ENCODE measurements at places on chromosomes 13 and 19.

DNA sequence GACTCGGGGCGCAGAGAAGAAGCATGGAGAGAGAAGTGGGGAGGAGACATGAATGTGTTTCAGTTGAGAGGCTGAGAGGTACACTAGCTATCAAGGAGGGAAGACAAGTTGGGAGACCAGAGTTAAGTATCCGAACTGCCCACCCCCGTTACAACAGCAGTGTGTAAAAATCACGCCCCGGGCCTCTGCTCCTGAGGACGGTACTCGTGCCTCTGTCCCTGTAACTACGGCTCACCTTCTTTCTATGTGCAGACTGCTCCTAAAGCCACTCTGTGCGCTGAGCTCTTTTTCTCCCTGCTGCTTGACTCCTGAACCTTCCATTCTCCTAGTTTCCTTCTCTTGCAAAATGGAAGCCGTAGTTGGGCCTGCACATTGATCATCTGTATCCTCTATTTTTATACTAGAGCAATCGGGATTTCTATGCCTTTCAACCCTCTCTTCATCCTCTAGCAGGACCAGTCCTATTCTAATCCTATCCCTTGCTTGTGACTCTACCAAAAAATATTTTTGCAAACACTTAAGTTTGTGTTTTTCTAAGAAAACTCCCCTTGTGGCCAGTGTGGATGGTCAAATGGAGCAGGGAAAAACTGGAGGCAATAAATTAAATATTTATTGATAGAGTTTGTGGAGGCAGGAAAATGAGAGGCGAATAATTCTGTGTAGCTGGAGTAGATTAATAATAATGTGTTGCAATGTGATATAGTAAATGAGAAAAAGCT, 569 bp downstream of the POLR1D start:
- peak overlapping the region; percentile 23 for H3K27ac ChIP-seq
- H3K4me1 ChIP-seq: peaks cover 53% of the 10 kb centered on the region
- H3K27me3 ChIP-seq: peaks cover 2% of the 10 kb centered on the region
- peak overlapping the region; percentile 95 for H3K4me3 ChIP-seq
- no peak for DNase-seq
- H3K36me3 ChIP-seq: peaks cover 47% of the 10 kb centered on the region

DNA sequence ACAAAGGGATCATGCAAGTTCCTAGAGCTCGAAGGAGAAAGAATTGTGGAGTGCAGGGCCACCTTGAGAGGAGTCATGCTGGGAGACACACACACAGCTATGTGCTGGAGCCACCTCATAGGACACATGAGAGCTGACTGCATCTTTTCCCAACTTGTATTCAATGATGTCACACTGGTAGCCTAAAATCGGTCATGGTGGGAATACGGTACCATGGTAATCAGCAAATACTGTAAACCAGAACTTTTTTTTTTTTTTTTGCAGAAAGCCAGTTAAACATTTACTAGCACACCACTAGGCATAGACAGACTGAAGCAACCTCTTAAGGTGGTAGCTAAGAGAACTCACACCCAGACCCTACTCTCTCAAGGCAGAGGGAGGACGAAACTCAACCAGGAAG, 47.0 kb upstream of the INTS6 start:
- no peak for DNase-seq
- H3K4me3 ChIP-seq: no peak overlapping the region
- peaks cover 6% of the 10 kb centered on the region for H3K27me3 ChIP-seq
- H3K27ac ChIP-seq: no peak overlapping the region

GRCh38 chr13:95677564-95678266, 776 bp downstream of the DNAJC3 start:
- peaks cover 41% of the 10 kb centered on the region for H3K36me3 ChIP-seq
- peak overlapping the region; percentile 99 for H3K4me3 ChIP-seq
- peaks cover 7% of the 10 kb centered on the region for H3K27me3 ChIP-seq
- H3K27ac ChIP-seq: peak overlapping the region; percentile 90
- peaks cover 52% of the 10 kb centered on the region for H3K4me1 ChIP-seq
- DNase-seq: no peak

- H3K4me3 ChIP-seq: no peak overlapping the region
- no peaks in the 10 kb centered on the region for H3K27me3 ChIP-seq
- no peaks in the 10 kb centered on the region for H3K36me3 ChIP-seq
- no peak for DNase-seq
Measured at GRCh38 chr19:41930926-41931592, 2.8 kb upstream of the ERFL start.

DNA sequence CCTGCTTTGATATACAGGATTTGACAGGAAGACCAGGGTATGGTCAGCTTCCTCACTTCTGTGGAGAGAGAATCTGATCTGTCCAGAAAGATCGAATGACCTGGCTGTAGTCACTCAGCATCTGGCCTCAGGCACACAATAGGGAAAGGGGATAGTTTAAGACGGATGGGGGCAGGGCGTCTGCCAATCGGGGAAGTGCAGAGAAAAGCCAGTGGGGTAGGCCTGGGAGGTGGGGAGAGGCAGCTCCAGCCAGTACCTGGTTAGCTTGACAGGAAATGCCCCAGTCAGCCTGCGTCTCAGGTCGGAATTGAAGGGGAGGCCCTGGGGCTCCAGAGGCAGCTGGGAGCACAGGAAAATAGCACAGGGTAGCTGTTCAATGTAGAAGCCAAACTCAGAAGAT, 12.4 kb downstream of the ZNF444 start:
- H3K27me3 ChIP-seq: no peaks in the 10 kb centered on the region
- peak overlapping the region; percentile 92 for H3K27ac ChIP-seq
- peak; percentile 58 for DNase-seq
- peaks cover 77% of the 10 kb centered on the region for H3K36me3 ChIP-seq
- peak overlapping the region; percentile 56 for H3K4me3 ChIP-seq
- H3K4me1 ChIP-seq: peaks cover 20% of the 10 kb centered on the region

DNA sequence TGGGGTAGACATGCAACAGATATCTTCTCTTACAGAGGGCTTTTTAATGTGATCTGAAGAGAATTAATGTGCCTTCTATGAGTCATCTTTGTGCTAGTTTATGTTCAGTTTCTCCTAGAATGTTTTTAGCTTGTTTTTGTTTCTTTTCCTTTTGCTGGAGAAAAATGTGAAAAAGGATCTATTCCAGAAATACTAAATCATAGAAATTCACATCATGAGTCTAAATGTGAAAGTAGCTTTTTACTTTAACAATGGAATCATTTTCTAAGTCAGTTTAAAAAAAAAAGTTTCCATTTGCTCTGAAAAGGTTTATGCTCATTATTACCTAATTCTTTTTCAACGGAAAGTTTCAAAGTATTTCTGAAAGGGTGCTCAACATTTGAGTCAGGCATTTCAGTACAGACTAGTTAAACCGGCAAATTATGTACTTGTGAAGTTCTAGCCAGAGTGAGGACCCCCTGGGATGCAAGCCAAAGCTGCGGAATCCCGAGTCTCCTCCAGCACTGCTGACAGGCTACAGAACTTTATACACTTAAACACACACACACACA, 72.9 kb downstream of the SPATA13 start:
- no peaks in the 10 kb centered on the region for H3K27me3 ChIP-seq
- H3K4me1 ChIP-seq: peaks cover 13% of the 10 kb centered on the region
- no peak for DNase-seq
- no peak overlapping the region for H3K27ac ChIP-seq
- no peaks in the 10 kb centered on the region for H3K36me3 ChIP-seq

- H3K27me3 ChIP-seq: peaks cover 2% of the 10 kb centered on the region
- H3K27ac ChIP-seq: peak overlapping the region; percentile 91
- DNase-seq: no peak
- H3K4me1 ChIP-seq: peaks cover 18% of the 10 kb centered on the region
Measured at GRCh38 chr19:17125728-17126677, 50.4 kb downstream of the MYO9B start.

DNA sequence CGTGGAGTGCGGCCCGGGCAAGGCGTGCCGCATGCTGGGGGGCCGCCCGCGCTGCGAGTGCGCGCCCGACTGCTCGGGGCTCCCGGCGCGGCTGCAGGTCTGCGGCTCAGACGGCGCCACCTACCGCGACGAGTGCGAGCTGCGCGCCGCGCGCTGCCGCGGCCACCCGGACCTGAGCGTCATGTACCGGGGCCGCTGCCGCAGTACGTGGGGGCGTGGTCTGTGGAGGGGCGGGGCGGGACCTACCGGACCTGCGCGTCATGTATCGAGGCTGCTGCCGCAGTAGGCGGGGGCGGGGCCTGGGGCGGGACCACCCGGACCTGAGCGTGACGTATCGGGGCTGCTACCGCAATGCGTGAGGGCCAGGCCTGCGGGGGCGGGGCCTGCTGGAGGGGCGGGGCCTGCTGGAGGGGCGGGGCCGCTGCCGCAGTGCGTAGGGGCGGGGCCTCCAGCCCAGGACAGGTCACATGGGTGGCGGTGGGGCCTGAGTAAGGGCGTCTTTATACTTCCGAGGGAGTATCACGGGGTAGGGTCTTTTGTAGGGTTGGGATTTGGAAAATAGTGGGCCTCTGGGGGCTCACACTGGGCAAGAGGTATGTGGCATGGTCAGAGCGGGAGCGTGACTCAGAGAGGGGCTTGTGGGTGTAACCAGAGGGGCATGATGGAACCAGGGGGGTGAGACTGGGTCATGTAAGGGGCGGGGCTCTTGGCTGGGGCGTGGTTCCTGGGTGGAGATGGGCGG, 4.3 kb downstream of the FSTL3 start:
- no peaks in the 10 kb centered on the region for H3K36me3 ChIP-seq
- peak overlapping the region; percentile 98 for H3K27ac ChIP-seq
- peaks cover 15% of the 10 kb centered on the region for H3K27me3 ChIP-seq
- peak overlapping the region; percentile 86 for H3K4me3 ChIP-seq

GRCh38 chr13:62931853-62932252, 1516.2 kb upstream of the PCDH20 start:
- no peak overlapping the region for H3K4me3 ChIP-seq
- H3K27ac ChIP-seq: no peak overlapping the region
- H3K27me3 ChIP-seq: no peaks in the 10 kb centered on the region

DNA sequence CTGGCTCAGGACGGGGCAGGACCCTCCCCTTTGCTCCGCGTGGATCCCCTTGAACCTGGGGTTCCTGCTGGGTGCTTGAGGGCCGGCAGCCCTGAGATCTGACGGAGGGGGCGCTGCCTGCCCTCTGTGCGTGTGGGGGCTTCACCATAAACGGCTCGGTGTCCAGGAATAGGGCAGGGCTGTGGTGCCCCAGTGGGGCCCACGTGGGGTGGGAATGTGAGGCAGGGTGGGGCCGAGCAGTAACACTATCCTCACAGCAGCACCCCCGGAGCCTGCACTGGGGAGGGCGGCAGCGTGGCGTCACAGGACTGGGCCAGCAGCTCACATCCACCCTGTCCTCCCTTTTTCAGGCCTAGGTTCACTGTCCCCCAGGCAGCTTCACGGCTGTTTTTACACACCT, 38.0 kb downstream of the GAS6 start:
- H3K36me3 ChIP-seq: no peaks in the 10 kb centered on the region
- peaks cover 24% of the 10 kb centered on the region for H3K4me1 ChIP-seq

GRCh38 chr19:7874076-7874896, at the start of gene PRR36:
Gene PRR36, minus strand, starts transcription at chr19:7874390. Its CDS starts 701 bp downstream, at chr19:7873689.
- H3K4me1 ChIP-seq: peaks cover 22% of the 10 kb centered on the region
- peaks cover 56% of the 10 kb centered on the region for H3K27me3 ChIP-seq
- no peak within 1 kb of the TSS for H3K27ac ChIP-seq
- DNase-seq: peak; percentile 77
- no peaks in the 10 kb centered on the region for H3K36me3 ChIP-seq

GRCh38 chr19:29516358-29516725, 9.5 kb upstream of the VSTM2B start:
- DNase-seq: no peak
- H3K27me3 ChIP-seq: peaks cover 73% of the 10 kb centered on the region
- H3K36me3 ChIP-seq: no peaks in the 10 kb centered on the region
- no peak overlapping the region for H3K27ac ChIP-seq
- H3K4me1 ChIP-seq: peaks cover 37% of the 10 kb centered on the region
- H3K4me3 ChIP-seq: no peak overlapping the region

GRCh38 chr13:49620170-49620621, 8.1 kb upstream of the ARL11 start:
- no peaks in the 10 kb centered on the region for H3K36me3 ChIP-seq
- H3K27ac ChIP-seq: no peak overlapping the region
- peaks cover 4% of the 10 kb centered on the region for H3K4me1 ChIP-seq
- no peak for DNase-seq

- H3K27ac ChIP-seq: no peak overlapping the region
- peaks cover 12% of the 10 kb centered on the region for H3K36me3 ChIP-seq
- no peak for DNase-seq
- H3K27me3 ChIP-seq: peaks cover 46% of the 10 kb centered on the region
Measured at GRCh38 chr13:21322327-21322965, 136.7 kb downstream of the ZDHHC20 start.

DNA sequence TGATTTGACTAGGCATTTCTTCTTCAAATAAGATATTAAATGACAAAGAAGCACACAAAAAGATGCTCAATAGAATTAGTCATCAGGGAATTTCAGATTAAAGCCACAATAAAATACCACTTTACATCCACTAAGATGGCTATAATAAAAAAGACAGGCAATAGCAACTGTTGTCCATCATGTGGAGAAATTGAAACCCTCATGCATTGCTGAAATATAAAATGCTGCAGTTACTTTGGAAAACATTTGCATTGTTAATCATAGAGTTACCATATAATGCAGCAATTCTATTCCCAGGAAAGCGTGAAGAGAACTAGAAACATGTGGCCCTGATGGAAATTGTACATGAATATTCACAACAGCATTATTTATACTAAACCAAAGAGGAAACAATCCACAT, 605.5 kb upstream of the SLITRK1 start:
- H3K27me3 ChIP-seq: peaks cover 3% of the 10 kb centered on the region
- H3K27ac ChIP-seq: no peak overlapping the region
- H3K36me3 ChIP-seq: no peaks in the 10 kb centered on the region
- H3K4me3 ChIP-seq: no peak overlapping the region

DNA sequence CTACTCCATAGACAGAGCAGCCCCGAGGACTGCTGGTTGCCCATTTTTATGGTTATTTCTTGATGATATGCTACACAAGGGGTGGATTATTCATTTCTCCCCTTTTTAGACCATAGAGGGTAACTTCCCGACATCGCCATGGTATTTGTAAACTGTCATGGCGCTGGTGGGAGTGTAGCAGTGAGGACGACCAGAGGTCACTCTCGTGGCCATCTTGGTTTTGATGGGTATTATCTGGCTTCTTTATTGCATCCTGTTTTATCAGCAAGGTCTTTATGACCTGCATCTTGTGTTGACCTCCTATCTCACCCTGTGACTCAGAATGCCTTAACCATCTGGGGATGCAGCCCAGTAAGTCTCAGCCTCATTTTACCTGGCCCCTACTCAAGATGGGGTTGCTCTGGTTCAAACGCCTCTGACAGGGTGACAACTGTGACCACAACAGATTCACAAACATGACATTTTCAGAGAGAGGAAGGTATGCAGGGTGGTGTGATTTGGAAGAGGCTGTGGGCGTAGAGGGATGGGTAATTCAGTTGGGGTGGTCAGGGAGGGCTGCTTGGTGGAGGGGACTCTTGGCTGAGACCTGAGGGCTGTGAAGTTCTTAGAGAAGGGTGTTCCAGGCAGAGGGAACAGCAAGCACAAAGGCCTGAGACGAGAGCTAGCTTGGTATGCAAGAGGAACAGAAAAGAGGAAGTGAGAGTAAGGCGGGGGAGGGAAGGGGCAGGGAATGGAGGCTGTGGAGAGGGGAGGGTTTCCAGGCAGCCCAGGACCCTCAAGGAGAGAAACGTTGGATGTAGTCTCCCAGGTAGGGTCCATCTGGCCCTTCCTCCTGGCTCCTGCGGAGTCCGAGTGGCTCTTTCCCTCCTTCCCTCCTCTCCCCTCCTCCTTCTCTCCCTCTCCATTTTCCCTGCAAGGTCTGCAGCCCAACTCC, 23.5 kb downstream of the FAM187B start:
- H3K27me3 ChIP-seq: peaks cover 9% of the 10 kb centered on the region
- peaks cover 16% of the 10 kb centered on the region for H3K4me1 ChIP-seq
- H3K27ac ChIP-seq: no peak overlapping the region
- no peak for DNase-seq

- H3K27me3 ChIP-seq: no peaks in the 10 kb centered on the region
- no peak overlapping the region for H3K27ac ChIP-seq
- H3K36me3 ChIP-seq: peaks cover 62% of the 10 kb centered on the region
- DNase-seq: no peak
Measured at GRCh38 chr13:30638301-30638700, 20.6 kb downstream of the USPL1 start.

- no peaks in the 10 kb centered on the region for H3K4me1 ChIP-seq
- no peaks in the 10 kb centered on the region for H3K36me3 ChIP-seq
- DNase-seq: no peak
Measured at GRCh38 chr13:38514575-38514974, 164.9 kb downstream of the UFM1 start.

Measured in nephron progenitor cell (in vitro differentiated cells).